ENCODE measurements at places on chromosomes 2 and 18.

- no peak for DNase-seq
These were observed 36.3 kb downstream of the ST8SIA5 start for GRCh38 chr18:46720521-46720920.

- no peak for DNase-seq
These were observed 145.8 kb downstream of the MCFD2 start for GRCh38 chr2:46769809-46770208.

- no peak for DNase-seq
These were observed 194.9 kb upstream of the HAAO start for GRCh38 chr2:42987112-42987922.

GRCh38 chr2:217340176-217340575 lies 480.3 kb upstream of the TNP1 start:
- DNase-seq, result no peak
